Stimulated activated CD8-positive, alpha-beta memory T cell treated with anti-CD3 and anti-CD28 coated beads, Interleukin-4, amount 100 ng/mL, for 4 hours (primary cell): ENCODE measurements at places on chromosomes 6 and 20.

GRCh38 chr6:5995949-5996713 lies 10.6 kb downstream of the NRN1 start:
- DNase-seq: no peak

DNA sequence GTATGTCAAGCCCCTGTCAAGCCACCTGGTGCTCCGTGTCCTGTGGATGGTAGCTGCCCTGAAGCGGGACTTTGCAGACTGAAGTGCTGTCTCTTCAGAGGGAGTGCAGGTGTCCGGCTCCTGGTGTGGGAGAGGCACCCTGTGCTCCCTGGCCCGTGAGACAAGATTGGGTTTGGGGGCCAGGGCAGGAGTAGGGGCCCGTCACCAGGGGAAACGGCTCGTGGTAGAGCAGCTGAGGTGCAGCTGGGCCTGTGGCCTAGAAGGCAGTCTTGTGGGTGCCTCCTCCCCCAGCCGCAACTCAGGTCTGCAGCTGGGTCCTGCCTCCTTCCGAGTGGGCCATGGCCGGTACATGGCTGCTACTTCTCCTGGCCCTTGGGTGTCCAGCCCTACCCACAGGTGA lies at the start of gene PTCRA:
TSS of gene PTCRA (plus strand) at position 322 of the 400 bp plus-strand sequence. CDS start at position 339, 17 bp downstream.
- no peak for DNase-seq

GRCh38 chr6:6811128-6812009 lies 222.8 kb downstream of the LY86 start:
- DNase-seq: no peak

DNA sequence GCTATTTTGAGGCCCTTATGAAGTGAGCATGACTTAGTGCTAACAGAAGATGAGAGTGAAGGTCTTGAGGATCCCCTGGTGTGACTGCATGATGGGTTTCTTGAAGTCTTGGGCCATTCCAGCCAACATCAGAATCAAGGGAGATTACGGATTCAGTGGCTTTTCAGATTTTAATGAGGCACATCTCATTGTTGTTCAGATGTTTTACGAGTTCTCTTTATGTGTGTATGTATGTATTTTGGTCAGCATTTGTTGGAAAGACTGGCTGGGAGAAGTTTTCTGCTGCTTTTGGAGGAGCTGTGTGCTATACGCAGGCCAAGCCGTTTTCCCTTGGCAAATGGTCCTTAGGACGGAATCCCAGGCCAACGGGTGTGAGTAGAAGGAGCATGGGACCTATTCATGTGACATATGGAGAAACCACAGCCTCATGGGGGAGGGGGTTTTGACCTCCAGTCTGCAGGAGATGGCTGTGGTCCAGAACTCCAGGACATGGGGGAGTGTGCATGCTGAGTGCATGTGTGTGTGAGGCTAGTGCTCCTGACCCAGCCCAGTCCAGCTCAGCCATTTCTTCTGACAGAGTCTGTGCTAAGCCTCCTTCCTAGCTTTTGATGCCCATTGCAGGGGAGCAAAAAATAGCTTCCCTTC lies 35.3 kb downstream of the CHMP4B start:
- no peak for DNase-seq

- no peak for DNase-seq
Observed at GRCh38 chr6:25173951-25174474, 105.2 kb upstream of the CARMIL1 start.

DNA sequence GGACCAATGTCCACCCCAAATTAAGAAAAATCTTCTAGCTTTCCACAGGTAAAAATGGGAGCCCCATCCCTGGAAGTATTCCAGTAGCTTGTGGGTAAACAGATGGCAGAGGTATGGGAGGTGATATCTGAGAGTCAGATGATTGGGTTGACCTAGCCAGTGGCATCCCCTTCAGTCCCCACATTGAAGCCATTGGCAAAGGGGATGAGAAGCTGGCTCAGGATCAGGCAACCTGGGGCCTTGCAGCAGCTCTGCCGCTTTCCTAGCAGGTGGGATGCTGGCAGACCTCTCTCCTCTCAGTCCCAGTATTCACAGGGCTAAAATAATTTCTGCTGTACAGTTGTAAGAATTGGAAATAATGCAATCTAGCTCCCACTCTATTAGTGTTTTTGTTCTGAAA lies 108.9 kb upstream of the KCNG1 start:
- no peak for DNase-seq

DNA sequence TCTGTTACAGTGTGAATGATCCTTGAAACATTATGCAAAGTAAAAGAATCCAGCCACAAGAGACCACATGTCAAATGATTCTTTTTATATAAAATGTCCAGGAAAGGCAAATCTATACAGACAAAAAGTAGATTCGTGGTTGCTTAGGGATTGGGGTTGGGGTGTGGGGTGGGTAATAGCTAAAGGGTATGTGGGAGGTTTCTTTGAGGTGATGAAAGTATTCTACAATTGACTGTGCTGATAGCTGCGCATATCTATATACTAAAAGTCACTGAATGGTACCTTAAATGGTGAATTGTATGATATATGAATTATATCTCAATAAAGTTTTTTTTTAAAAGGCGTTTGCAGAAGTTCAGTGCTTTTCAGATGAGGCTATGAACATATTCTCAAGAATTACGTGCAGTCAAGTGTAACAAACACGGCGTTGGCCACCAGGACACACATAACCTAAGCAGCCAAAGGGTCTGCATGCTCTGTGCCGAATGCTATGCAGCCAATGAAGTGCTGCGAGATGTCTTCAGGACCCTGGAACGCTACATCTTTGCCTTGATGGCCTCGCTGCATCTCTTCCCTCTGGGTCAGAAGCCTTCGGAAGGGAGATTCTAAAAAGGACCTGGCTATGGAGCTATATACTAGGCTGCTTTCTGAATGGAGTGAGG lies 96.9 kb downstream of the SCML4 start:
- DNase-seq: no peak

- no peak for DNase-seq
Observed at GRCh38 chr20:38420388-38421085, 14.6 kb downstream of the SNHG17 start.

DNA sequence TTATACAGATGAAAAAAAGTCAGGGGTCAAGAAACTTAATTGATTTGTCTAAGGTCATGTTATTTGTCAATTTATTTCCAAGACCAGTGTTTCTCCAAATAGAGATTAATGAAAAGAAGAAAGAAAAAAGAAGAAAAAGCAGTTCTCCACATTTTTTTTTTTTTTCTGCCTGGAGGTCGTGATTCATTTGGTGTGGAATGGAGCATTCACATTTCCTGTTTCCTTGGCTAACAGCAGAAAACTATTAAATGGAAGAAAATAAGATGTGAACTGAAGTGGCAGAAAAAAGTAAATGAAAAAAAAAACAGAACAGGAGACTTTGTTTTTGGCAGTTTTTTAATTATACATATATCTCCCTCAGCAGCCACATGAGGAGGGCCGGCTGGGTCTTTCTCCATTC lies 470.8 kb upstream of the ZNF337 start:
- DNase-seq: no peak

DNA sequence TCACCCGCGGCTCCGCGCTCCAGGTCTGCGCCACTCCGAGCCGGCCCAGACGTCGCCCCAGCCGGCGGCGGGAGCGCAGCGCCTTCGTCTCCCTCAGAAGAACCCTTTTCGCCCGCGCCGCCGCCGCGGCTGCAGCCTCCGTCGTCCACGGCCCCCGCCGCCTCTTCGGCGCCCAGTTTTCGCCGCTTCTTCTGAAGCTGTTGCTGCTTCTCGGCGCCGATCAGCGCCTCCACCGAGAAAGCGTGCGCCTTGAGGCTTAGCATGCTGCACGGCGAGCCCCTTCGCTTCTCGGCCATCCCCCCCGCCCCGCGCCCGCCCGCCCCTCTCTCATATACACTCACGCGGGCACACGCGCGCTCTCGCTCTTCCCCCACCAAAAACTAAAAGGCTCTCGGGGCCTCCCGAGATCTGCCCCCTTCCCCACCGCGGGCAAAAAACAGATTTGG lies 489 bp downstream of the TBX18 start:
- no peak for DNase-seq

GRCh38 chr20:60480950-60481742 lies 522.9 kb downstream of the CDH26 start:
- no peak for DNase-seq

GRCh38 chr20:35091816-35092523 lies 637 bp downstream of the TRPC4AP start:
- no peak for DNase-seq
